ENCODE measurements at places on chromosomes 7 and 10.

DNA sequence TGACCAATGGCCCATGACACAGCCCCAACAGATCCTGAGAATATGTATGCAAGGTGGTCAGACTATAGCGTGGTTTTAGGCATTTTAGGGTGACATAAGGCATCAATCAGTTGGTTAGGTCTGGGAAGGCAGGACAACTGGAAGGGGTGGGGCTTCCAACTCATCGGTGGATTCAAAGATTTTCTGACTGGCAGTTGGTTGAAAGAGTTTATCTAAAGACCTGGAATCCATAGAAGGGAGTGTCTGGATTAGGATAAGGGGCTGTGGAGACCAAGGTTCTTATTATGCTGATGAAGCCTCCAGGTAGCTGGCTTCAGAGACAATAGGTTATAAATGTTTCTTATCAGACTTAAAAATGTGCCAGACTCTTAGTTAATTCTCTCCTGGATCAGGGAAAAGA is 60.3 kb upstream of the CFAP46 start:
- no peak for DNase-seq

DNA sequence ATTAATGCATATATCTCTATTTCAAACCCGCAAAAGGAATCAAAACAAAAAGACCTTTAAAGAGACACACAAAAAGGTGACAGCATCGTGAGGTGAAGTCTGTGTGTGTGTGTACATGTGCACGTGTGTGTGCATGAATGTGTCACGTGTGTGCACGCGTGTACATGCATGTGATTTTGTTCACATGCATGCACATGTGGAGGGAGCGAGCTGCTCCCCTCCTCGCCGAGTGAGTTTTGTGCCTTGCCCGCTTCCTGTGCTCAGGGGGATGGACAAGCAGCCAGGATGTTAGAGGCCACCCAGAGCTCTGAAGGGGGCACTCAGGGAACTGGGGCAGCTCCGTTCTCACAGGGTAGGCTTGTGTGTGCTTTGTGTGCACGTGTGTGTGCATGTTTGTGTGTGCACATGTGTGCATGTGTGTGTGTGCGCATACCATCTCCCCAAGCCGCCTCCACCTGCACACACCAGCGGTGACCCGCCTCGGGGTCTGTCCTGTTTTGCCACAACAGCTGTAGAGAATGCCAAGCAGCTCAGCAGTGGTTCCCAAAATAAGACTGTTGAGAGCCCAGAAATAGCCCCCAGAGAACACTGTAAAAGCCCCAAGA is 191.2 kb downstream of the PTPRN2 start:
- no peak for DNase-seq

DNA sequence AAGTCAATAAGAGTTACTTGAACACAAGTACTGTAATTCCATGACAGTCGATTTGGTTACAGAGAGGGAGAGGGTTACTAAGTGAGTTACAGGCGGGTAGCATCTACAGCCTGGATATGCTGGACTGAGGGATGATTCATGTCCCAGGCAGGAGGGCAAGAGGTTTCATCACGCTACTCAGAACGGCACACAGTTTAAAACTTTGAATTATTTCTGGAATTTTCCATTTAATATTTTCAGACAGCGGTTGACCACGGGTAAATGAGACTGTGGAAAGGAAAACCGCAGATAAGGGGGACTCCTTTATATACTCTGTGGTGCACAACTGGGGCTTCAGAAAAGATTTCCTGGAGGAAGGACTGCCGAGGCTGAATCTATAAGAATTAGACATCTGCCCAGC is 25.7 kb upstream of the LRRC4 start:
- no peak for DNase-seq

GRCh38 chr10:83820033-83820432 is 319.3 kb upstream of the GHITM start:
- DNase-seq = no peak

- DNase-seq = no peak
Observed at GRCh38 chr7:98771519-98771918, 98.3 kb downstream of the TMEM130 start.

- no peak for DNase-seq
Observed at GRCh38 chr7:65812281-65812680, 60.6 kb upstream of the VKORC1L1 start.

DNA sequence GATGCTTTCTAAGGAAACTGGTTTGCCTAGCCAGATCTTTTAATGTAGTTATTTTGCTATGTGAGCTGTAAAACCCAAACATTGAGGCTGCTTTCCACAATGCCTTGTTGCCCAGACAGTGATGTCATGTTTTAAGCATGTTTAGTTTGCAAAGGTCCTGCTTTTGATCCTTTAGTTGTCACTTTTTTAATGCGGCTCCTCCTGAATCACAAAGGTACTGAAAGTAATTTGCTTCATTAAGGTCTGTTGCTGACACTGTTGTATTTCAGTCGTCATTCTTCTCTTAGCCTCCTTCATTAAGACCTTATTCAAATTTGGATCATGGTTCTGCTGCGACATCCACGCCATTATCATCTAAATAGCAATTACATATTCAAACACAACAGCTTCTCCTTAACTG is 10.6 kb downstream of the RPA3 start:
- no peak for DNase-seq

DNA sequence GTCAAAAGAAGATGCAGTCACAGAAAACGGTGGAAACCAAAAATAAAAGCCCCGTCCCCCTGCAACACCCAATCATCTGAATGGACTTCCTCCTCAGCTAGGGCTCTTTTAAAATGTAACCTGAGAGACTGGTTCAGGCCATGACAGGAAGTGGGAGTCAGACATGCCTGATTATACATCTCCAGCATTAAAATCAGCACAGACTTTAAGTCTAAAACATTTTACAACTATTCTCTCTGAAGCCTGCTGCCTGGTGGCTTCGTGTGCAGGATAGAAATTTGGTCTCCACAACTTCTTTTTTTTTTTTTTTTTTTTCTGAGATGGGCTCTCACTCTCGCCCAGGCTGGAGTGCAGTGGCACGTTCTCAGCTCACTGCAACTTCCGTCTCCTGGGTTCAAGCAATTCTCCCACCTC is 30.3 kb downstream of the HACD1 start:
- no peak for DNase-seq

DNA sequence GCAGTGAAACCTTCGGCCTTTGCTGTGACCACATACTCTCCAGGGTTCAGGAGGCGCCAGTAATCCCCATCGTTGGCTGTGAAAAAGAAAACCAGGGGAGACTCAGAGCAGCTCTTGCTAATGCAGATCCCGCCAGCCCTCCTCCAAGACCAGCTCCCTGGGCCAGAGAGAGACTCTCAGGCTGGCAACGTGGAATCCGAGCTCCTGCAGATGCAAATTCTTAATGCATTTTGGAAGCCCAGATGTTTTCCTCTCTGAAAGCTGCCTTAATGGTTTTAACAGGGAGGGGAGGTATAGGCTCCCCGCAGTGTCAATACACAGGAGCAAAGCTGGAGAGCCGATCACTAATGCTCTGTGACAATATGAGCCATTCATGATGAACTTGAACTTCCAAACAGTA is 80.8 kb downstream of the GPR26 start:
- DNase-seq = no peak

DNA sequence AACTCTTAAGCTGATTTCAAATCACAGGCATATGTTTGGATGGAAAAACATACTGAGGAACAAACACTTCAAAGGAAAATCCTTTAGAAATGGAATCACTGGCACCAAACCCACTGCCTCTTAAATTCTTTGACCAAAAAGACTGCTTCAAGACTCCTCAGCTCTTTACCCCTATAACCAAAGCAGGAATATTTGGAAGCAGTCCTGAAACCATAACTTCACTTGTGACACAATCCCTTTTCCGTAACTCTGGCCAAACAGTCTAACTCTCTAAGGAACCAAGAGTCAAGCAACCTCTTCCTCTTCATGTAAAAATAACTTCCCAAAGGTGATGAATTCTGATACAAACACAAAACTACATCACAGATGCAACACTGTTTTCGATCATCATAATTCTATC is 104.3 kb downstream of the MTERF1 start:
- no peak for DNase-seq

DNA sequence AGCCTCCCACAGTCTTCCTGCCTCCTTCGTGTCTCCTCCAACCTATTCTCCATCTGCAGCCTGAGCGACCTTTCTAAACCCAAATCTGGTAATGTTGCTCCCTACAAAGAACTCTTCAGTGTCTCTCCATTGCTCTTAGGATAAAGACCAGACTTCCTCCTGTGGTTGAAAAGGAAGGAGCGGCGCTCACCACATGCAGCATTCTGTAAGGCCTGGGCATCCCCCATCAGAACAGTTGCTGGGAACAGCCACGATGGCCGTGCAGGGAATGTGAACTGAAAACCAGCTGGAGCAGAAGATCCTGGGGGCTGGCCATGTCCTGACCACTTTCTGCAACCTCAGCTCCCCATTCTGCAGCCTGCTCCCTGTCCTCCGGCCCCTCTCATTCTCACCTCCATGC is 237.8 kb upstream of the ZMIZ1 start:
- no peak for DNase-seq

DNA sequence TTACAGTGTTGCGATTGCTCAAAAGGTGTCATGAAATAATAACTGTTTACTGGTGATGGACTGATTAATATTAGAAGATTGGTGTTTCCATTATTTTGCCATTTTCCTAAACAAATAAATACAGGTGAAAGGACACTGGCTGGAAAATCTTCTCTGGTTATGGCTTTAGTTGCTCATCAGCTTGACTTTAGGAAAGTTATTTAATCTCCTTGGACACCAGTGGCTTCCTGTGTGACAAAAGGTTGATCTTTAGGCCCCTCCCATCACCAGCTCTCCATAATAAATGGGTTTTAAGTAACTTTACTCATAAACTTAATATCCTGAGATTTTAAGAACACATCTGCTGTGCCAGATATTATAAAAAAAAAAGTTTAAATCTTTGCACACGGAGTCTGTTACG is 737 bp downstream of the CABCOCO1 start:
- DNase-seq = no peak

GRCh38 chr10:30435073-30435422 is 1.1 kb downstream of the MAP3K8 start:
- DNase-seq = no peak

DNA sequence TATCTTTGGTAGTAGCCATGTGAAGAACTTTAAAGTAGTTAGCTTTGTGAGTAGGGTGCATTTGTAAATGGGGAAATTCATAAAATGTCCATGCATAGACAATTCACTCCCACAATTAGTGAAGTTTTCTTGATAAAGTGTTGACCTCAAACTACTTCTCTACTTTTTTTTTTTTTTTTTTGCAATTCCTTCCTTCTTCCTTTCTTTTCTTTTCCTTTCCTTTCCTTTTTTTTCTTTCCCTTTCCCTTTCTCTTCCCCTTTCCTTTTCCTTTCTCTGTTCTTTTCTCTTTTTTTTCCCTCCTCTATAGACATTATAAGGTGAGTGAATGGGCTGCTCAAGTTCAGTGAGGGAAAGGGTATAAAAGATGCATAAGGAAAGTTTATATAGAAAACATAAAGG is 184.2 kb downstream of the PTEN start:
- DNase-seq = no peak

DNA sequence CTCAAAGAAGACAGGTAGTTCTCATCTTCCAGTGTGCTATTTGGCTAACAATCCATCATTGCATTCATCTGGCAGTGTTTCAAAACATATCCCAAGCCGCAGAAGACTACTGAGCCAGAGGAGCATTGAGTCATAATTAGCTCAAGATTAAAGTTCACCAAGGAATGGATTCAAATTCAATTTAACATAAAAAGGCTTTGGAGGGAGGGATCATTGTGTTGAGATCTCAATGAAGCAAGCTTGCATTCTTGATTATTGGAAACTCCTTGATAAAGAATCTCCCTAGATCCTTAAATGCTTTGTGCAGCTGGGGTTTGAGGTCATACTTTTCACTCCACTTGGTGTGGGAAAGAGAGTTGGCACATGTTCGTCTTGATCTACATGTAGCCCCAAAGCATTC is 142.8 kb upstream of the SEMA3A start:
- no peak for DNase-seq

DNA sequence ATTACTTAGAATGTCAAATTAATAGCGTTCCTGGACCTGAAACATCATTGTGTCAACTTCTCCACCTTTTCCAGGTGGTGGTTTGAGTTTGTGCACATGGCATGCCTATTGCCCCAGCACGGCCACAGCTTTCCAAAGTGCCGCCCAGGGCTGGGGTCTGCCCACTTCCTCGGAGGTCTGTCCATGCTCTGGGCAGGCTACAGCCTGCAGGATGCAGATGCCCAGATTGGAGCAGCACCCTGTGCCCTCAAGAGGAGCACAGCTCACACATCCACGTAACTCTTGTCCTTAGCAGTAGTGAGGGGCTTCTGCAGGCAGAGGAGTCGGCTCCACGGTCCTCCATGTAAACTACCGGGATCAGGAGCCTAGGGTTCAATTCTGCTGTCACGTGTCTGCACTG is 238.6 kb downstream of the EBF3 start:
- DNase-seq = no peak

DNA sequence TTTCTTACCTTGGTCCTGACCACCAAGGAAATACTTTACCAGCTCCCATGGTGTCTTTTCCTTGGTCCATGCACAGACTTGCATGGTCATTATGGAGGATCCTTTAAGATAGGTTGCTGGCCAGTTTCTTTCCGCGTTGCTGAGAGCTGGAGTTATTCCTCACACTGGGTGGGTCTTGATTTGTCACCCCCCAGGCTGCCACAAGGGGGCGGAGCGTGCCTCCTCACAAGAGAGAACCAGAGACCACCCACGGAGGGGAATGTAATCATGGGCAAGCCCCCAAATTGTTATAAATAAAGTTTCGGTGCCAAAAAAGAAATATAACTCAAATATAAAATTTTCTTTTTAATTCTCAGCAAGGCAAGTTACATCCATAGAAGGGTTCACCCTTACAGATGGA is 10.5 kb upstream of the TRIM24 start:
- DNase-seq = peak; percentile 6

- DNase-seq = no peak
Observed at GRCh38 chr10:132107186-132107948, 41.6 kb downstream of the JAKMIP3 start.

DNA sequence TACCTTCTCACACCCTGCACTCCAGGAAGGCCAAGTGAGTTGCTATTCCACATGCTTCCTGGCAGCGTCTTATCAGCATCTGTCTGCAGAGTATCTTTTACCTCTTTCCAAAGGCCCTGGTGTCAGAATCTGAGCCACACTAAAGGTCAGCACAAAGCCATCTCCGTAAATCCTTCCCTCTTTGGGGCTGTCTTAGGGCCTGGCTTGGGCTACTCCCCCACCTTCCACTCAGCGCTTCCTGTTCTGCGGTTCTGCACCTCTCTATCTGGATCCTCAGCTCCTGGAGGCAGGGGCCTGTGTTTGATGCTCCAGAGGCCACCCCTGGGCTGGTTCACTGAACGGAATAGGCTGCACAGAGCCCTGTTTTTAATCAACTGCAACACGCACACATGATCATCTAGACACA is 334.8 kb upstream of the GALNT17 start:
- DNase-seq = no peak

- DNase-seq = no peak
Observed at GRCh38 chr7:75996476-75996875, 2.1 kb upstream of the TMEM120A start.

GRCh38 chr7:24755541-24756407 is 1.5 kb downstream of the GSDME start:
- DNase-seq = no peak
